ENCODE measurements at places on chromosomes 2 and 18. TPM values are rescaled to one million over a fixed set of nuclear protein-coding genes. Genes with fewer than 3 reads are reported as not detected.

DNA sequence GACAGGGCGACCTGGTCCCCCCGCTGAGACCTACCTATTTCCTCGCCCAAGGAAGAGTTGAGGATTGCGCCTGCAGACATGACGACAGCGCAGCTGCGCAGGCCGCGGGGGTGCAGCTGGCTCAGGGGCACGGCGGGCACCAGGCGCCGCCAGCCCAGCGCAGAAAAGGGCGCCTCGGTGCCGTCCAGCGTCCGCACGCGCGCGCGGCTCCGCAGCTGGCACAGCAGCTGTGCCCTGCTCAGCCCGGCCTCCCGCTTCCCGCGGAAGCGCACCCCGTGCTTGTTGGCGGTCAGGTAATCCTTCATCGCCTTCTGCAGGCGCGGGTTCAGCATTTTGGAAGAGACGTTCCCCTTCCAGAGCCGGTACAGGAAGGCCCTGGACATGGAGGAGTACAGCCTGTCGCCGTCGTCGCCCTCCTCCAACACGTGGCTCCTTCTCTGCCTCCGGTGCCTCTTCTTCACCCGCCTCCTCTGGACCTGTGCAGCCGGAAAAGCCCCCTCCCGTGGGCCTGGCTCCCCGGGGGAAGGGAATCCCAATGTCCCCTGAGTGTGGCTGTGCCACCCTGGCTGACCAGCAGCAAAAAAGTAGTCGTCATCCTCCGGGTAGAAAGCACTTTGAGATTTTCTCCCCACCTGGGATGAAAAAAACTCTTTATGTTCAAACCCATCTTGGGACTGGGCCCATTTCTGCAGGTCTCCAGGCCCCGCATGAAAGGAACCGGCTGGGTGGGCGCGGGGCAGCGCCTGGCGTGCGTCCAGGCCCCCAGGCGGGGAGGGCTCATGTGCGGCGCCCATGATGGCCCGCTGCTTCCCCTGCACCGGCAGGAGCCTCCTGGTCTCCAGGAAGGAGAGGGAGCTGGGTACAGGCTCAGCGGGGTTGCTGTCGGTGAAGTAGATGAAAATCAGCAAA lies 42.7 kb downstream of the ST6GAL2 start:
- DNase-seq = no peak

- DNase-seq = no peak
Observed at GRCh38 chr2:238107525-238108422, 7.6 kb downstream of the ESPNL start.

Gene CYBRD1
- 111 TPM for total RNA-seq

- peak; percentile 24 for DNase-seq
Observed at GRCh38 chr2:70340761-70341476, 39.1 kb upstream of the FAM136A start.

Gene MYCN
- 5.9 TPM for total RNA-seq

Gene ACMSD
- total RNA-seq = not detected

DNA sequence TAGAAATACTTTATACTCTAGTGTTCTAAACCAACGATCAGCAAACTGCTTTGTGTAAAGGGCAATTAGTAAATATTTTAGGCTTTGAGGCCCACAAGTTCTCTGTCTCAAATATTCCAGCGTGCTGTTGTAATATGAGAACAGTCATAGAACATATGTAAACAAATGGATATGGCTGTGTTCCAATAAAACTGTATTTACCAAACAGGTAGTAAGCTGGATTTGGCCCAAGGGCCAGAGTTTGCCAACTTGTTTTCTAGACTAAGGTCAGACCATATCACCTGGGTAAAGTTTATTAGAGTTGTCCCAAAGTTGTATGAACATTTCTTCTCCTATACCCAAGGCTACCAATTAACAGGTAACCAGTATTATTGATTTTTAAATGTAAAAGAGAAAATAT lies 303.2 kb upstream of the MC4R start:
- no peak for DNase-seq

- no peak for DNase-seq
Observed at GRCh38 chr2:121858369-121858768, 102.9 kb downstream of the TSN start.

DNA sequence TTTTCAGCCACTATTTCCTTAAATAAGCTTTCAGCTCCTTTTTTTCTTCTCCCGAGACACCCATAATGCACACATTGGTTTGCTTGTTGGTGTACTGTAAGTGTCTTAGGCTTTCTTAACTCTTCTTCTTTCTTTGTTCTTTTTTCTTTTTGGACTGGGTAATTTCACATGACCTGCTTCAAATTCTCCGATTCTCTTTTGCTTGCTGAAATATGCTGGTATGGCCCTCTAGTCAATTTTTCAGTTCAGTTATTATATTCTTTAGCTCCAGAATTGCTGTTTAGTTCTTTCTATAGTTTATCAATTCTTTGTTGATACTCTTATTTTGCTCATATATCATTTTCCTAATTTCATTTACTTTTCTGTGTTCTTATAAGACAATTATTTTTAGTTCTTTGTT lies 15.3 kb downstream of the FASTKD2 start:
- DNase-seq = no peak

Gene CTLA4
- total RNA-seq = 0.31 TPM

DNA sequence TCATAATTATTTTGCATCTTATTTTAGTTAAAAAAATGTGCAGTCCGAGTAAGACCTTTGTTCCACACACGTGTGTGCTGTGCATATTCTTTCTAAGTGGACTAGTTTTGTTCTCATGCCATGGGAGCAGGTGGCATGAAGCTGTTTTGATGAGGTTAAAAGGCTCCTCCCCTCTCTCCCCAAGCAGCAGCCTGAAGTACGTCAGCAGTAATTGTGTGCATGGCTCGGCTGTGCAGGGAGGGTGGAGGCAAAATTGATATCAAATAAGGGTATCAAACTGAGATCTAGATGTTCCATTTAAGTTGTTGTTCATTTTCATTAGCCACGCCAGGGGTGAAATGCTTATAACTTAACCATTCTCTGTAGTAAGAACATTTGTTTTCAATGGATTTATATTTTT lies at the start of gene NYAP2:
TSS of gene NYAP2 (plus strand) at position 207 of the 400 bp plus-strand sequence. CDS start 9,171 bp downstream, outside the sequence.
- DNase-seq = no peak

GRCh38 chr2:25926984-25927756 lies 48.9 kb upstream of the ASXL2 start:
- no peak for DNase-seq

Gene CPLX4
- total RNA-seq = not detected

Gene UGT1A6
- total RNA-seq = not detected

Gene DPYSL5
- total RNA-seq = 10.0 TPM

GRCh38 chr2:14074691-14075090 lies 557.8 kb upstream of the LRATD1 start:
- no peak for DNase-seq

DNA sequence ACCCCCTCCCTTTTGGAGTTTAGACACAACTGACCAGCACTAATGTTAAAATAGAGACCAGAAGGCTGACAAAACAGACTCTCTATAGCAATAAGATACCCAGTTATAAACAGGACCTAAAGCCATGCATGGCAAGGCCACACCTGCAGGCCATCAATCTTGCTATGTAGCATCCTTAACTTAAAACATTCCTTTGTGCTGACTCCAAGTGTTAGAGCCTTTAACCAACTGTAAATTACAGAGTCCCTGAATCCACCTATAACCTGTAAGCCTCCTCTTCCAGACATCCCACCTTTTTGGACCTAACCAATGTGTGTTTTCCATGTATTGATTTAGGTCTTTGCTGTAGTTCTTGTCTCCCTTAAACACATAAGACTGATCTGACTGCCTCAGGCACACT lies 17.9 kb downstream of the ANKMY1 start:
- no peak for DNase-seq

DNA sequence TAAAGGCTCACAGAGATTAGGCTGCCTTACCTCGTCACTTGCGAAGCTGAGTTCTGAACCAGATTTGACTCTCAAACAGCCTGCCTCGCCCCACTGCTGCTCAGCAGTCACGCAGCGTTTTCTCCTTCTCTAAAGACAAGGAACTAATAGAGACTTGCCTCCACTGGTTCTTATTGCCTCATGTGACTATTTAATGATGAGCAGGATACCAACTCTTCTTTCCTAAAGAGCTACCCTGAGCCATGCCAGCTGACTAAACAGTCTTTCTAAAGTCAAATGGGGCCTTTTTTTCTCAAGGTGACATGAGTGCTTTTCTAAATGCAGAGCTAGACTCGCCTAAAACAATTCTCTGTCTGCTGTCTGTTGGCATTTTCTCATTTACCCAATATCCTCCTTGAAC lies 147.5 kb downstream of the NCKAP5 start:
- DNase-seq = no peak

Gene EIF4E2
- total RNA-seq = 115 TPM

DNA sequence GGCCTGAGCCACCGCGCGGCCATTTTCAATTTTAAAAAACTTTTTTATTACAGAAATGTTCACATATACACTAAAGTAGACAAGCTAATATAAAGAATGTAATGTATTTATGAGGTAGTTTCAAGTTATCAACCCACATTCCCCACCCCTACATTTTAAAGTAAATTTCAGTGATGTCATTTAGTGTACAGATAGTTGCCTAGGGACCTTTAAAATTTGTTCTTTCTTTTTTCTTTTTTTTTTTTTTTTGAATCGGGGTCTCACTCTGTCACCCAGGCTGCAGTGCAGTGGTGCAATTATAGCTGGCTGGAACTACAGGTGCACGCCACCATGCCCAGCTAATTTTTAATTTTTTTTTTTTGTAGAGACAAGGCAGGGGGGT lies 2.6 kb upstream of the LIMS1 start:
- DNase-seq = no peak

DNA sequence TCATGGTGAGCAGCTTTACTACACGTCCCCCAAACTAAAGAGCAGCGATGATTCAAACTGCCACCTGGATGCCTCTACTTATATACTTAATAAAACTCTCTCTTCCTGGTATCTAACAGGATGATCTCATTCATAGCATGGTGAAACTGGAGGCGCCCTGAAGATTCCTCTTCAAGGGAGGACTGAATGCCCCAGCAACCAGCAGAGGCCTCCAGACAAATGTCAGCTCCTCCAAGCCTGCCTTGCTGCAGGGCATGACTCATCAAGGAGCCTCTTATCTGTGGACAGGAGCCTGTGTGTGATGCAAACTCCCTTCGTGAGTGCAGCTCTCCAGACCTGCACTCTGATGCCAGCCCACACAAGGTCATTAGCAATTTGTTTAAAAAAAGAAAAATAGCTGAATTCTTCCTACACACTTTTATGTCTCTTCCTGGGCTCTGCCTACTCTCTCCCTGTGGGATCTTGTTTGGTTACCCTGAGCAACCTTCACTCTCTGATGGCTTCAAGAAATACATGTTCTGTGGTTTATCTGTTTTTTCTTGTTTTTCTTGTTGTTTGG lies 30.2 kb downstream of the LONRF2 start:
- no peak for DNase-seq

DNA sequence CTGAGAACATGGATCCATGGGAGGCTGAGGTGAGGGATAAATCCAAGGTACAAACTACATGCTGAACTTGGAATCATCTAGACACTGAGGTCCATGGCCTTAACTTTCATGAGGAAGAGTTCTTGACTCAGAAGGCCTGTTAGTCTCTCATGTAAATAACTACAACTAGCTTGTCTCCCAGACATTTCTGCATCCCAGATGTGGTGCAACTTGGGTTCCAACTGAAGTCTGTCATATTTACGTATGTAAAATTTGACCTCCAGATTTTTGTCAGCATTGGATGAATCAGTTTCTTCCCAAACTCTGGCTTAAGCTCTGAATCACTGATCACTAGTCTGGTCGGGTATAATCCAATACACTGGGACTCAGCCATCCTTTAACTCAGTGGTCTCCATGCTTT lies 306.9 kb downstream of the PDE11A start:
- DNase-seq = no peak

DNA sequence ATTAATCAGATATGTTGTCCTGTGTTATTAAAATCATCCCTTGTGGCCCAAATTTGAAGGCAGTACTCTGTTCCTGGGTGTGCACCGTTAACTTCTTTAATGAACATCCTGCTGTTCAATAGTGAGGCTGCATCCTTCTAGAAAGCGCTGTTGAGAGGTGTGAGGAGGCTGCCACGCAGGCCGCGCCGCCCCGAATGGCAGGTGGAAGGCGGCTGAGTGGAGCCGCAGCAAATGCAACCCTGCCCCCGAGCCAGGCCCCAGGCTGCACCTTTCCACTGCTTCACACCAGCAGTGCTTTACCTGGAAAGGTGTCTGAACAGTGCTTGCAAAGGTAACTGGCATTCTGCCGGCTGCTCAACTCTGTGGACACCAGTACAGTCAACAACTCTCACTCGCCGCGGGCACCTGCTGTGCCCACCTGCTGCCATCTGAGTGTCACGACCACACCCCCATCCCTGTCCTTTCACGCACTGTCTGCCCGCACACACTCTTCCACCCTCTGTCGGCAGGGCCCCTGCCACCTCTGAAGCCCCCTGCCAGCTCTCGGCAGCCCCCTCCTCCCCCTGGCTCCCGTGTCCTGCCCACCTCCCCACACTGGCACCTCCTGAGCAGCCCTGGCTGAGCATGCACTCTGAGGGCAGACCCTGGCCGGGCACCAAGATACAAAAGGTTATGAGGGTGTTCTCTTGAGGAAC lies 70.9 kb downstream of the ODC1 start:
- DNase-seq = no peak

DNA sequence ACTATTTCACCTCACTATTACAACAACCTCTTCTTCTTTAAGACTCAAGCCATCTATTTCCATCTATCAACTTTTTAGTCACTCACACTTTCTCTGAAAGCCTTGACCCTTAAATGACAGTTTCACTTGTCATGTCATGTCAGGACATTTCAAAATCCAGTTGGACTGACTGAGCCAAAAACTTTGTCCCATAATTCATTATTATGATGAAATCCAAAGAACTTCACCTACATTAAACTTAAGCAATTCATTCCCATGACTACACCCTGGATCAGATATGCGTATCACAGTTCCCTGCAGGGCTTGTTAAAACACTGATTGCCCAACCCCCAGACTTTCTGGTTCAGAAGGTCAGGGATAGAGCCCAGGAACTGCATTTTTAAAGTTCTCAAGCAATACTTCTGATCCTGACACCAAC lies 26.5 kb downstream of the LDAH start:
- no peak for DNase-seq

Gene MZT2B
- 203 TPM for total RNA-seq

Gene CXCR4
- total RNA-seq = 23.1 TPM

DNA sequence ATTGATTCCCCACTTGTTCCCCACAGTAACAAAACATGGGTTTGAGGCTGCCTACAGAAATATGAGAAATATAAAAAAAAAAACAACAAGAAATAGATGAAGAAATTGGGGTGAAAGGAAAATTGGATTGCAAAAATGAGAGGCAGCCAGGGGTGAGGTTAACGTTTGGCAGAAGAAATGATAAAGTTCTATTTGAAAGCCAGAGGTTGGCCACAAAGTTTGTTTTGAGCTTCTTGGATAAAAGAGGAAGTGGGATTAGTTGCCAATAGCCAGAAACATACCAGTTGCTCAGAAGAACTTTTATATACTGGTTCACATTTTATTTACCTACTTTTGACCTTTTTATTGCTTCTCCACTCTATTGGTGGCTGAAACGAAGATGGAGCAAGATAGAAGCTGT lies 67.5 kb downstream of the FASTKD2 start:
- DNase-seq = peak; percentile 80

GRCh38 chr2:236449167-236449761 lies 120.4 kb upstream of the ACKR3 start:
- no peak for DNase-seq

Gene DNAJC5G
- not detected for total RNA-seq

Gene LRRFIP1
- total RNA-seq = 95.1 TPM
